NCI-H446 treated with DMSO at 0.1 percent for 48 hours (cell line): ENCODE measurements at places on chromosomes 5 and 9.

GRCh38 chr9:32345243-32345642 is 39.2 kb upstream of the ACO1 start:
- DNase-seq = no peak

GRCh38 chr9:112711050-112711689 is 6.7 kb downstream of the INIP start:
- DNase-seq = no peak

GRCh38 chr9:82367016-82367415 is 378.4 kb downstream of the SPATA31D1 start:
- no peak for DNase-seq

DNA sequence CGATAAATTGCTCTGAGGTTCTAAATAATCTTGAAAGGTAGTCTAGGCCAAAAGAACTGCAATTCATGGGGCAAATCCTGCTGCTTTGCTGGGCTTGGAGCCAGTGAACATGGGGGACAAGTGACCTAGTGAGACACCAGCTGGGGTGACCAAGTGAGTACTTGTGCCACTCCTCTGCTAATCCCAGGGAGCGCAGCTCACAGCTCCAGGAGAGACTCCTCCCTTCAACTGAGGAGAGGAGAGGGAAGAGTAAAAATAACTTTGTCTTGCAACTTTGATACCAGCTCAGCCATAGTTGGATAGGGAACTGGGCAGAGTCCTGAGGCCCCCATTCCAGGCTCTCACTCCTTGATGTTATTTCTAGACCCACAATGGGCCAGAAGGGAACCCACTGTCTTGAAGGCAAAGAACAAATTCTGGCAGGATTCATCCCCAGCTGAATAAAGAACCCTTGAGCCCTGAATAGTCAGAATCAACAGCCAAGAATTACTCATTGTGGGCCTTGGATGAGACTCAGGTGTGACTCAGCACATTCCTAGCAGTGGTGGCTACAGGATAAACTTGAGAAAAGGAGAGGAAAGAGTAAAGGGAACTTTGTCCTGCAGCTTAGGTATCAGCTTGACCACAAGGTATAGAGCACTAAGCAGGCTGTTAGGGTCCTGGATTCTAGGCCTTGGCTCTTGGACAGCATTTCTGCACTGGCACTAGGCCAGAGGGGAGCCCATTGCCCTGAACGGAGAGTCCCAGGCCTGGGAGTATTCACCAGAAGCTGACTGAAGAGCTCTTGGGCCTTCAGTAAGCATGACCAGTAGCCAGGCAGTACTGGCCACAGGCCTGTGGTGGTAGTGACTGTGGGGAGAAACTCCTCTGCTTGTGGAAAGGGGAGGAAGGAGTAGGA is 288.3 kb upstream of the CDH18 start:
- peak; percentile 88 for DNase-seq

GRCh38 chr5:42951293-42951840 is 88.8 kb downstream of the ANXA2R start:
- DNase-seq = no peak

DNA sequence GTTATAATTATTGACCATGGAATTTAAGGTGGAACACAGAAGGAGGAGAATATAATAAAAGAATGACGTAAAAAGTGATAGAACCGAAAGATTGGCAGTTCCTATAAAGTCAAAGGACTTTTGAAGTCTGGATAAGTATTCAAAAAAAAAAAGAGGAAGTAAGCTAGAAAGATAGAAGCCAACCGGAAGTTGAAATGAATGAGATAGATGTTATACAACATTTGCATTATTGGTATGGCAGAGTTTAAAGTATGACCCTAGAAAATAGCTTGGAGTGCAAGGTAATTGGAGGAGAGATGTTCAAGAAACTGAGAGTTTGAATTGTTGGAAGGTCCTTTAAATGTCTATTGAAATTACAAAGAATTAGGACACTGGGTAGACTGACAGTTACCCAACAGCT is 293.6 kb downstream of the FER start:
- no peak for DNase-seq

- no peak for DNase-seq
Observed at GRCh38 chr5:102218159-102218558, 77.9 kb downstream of the SLCO4C1 start.

DNA sequence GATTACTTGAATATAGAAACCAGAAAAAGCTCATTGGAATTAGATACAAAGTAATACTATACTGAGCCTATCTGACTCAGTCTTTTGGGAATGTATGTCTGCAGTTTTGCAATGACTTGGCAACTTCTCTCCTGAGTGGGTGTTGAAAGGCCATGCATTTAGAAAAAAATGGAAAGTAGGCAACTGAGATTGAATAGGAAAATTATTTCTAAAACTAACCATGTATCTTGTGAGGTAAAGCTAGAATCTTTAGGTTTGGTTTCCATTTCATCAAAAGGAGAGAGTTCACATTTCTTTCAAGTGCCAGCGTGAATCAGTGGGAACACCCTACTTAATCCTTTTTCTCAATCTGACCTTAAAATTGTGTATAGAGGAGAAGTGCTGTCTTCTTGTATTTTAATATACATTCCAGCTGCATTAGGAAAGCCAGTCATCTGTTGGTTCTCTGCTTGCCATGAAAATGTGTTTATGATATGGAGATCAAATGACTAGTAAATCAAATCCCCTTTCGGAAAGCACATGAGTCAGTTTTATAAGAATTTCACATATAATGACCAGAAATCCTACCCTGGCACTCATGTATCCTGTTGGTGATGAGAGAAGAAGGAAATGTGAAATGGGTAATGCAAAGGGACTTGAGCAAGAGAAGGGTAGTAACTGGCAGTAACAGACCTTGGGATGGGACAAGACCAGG is 30.4 kb downstream of the NFX1 start:
- DNase-seq = no peak

DNA sequence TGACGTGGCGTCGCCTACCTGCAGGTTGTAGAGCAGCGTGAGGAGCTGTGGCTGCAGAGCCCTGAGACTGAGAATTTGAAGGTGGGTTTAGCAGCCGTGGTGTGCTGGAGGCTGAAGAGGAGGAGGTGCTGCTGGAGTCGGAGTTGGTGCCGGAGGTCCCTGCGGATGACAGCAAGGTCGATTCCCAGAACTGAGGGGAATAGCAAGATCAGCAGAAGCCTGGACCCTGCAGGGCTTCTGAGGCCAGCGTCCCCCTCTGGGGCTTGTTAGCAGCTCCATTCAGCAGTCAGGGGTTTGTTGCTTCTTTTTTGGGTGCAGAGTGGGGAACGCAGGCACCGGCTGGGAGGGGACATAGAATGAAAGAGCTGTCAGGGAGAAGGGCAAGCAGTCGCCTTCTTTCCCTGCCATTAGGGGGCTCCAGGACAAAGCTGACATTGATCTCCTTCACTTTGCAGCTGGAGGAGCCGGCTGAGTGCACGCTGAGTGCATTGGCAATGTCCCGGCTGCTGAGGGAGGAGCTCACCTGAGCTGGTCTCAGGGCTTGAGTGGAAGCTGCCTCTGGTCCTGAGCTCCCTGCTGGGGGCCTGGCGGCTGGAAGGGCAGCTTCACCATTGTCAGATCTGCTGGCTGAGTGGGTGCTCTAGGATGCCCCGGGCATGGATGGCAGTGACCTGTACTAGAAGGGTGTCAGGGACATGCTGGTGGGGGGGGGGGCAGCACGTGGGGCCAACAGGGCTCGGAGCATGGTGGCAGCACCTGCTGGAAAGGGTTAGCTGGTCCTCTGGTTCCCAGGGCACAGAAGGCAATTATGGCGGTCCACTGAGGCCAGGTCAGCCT is 20.8 kb downstream of the OBP2B start:
- DNase-seq = no peak

- DNase-seq = peak; percentile 20
Observed at GRCh38 chr5:111741278-111741677, 15.7 kb downstream of the NREP start.

DNA sequence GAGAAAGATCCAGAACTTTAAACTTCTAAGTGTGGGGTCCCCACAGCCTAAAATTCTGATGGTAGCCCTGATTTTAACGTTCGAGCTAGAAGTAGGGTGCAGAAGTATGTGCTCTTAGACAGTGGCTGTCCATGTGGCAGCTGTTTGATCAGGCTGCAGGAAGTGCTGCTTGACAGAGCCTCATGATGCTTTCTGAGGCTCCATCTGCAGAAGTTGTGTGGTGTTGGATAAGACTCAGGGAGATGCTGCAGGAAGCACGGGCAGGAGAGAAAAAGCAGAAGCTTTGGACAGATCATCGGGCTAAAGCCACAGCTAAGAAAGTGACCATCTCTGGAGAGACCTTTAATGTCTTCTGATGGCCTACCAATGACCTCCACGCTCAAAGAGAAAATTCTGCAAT is 8.1 kb downstream of the MTMR12 start:
- no peak for DNase-seq

DNA sequence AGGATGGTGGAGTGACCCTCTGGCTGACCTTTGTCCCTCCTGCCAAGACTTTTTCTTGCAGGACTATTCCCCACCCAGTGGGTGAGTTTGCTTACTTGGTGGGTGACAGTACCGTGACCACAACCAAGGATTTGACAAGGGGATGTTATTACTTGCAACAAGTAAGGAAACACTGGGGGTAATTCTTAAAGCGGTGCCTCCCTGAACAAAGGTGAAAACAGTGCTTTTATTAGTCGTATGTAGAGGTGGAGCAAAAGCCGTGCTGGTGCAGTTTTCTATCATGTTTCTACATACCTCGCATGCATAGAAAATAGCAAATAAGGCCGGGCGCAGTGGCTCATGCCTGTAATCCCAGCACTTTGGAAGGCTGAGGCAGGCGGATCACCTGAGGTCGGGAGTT is 41.0 kb upstream of the KDM4C start:
- no peak for DNase-seq

DNA sequence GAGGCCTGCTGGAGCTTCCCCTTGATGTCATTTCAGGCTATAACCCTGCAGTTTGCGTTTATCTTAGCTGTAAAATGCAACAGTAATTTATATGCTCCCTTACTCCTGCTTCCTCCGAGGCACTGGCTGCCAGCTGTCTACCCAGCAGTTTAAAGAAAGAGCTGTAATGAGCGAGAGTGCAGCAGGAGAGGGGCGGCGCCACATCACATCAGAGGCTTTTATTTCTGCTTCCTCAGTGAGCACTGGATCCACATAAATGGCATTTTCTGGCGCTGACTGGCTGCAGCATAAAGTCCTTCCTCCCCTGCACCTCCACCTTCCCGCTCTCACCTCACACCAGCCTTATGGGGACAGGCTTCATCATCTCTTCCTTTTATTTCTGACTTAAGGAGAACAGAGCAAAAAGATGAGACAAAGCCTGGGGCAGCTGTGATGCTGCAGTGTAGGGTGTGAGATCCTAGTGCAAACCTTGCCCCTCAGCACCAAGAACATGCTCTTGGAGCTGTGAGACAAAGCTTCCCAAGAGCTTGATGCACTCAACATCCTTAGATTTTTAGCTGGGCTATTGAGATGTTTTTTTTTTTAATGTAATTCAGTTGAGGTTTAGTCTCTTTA is 829.6 kb upstream of the ZNF608 start:
- peak; percentile 14 for DNase-seq

DNA sequence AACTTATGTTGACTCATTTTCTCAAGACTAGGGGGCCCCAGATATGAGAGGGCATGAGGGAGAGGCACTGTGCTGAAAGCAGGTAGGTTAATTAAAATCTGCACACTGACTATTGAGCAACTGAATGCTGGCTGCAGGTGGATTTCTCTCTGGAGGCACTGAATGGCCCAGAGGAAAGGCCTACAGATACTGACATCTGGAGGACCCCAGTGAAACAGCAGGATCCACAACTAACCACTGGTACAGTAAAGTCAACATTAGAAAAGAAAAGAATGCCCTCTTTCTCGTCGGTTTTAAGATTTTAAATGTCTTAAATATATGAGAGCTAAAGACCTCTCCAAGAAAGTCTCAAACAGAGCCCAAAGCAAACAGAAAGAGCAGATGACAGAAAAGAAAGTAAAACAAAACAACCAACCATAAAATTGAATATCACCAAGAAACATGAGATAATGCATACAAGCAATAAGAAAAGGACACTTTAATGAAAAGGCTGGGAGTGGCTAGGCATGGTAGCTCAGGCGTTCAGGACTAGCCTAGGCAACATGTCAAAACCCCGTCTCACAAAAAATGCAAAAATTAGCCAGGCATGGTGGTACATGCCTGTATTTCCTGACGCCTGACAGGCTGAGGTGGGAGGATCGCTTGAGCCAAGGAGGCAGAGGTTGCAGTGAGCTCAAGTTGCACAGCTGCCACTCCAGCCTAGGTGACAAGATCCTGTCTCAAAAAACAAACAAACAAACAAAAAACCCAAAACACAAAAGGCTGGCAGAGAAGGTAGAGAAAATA is 43.3 kb downstream of the PUM3 start:
- DNase-seq = no peak

- no peak for DNase-seq
Observed at GRCh38 chr9:113566016-113566711, 102.6 kb downstream of the RGS3 start.

DNA sequence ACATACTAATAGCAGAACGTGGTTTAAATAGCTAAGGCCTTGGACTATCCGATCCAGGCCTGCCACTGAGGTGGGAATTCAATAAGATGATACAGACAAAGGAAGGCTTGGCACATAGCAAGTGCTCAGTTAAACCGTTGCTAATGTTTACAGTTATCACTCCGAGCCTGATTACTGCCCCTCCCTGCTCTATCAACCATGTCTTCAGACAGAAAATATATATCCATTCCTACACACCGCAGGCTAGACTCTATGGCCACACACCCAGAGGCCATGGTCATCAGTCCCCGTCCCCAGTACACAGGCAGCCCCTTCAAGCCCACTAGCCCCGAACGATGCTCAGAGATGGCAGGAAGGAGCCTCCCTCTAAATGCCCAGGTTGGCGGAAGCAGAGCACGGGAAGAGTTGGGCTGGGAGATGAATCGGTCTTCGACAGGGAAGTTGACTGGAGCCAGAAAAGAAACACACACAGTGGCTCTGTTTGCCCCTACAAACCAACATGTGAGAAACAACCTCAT is 49.7 kb upstream of the STXBP1 start:
- DNase-seq = no peak

DNA sequence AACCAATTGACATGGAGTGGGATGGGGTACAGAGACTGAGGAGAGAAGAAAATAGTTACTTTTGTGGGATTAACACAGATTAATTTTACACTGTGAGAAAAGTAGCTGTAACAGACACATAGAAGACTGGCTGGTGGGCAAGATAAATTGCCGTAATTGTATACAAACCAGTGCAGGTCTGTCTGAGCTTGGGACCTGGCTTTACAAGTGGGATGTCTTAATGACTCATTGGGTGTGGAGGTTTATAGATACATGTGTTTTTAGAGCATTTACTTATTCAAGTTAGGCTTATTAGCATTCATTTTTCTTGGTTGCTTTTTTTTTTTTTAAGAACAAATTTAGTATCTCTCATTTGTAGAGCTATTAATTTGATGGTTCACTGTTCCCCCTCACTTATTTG is 37.5 kb downstream of the SLC44A1 start:
- no peak for DNase-seq
